ENCODE measurements at places on chromosomes 1 and 21.

GRCh38 chr1:113128116-113128515 lies 55.1 kb downstream of the LRIG2 start:
- no peak for DNase-seq

DNA sequence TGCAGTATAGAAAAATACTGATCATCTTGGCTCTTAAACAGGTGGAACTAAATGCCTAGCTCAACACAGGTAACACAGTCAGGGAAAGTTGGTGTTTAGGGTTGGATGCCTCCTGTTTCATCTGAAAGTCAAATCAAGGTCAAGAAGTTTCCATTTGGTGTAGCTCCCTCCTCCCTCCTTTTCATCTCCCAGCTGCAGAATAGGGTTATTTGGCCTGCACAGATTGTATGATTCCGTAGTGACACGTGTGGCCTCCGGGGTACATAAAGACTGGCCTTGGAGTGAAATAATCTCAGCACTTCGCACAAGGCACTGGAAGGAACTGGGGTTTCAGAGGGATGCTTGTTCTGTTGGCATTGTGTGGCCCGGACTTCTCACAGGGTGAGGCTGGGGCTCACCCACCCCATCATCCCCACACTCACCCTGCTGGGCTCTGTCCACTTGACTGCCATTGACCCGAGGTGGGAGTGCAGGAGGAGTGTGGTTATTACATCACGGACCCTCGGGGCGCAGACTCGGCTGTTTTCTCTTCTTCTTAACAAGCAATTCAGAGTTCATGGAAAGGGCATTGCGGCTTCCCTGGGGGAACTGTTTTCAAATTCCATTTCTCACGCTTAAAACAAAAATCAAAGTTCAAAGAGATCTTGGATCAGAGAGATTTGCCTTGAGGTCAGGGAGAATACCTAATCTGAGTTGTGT lies 18.4 kb downstream of the IGSF5 start:
- no peak for DNase-seq

DNA sequence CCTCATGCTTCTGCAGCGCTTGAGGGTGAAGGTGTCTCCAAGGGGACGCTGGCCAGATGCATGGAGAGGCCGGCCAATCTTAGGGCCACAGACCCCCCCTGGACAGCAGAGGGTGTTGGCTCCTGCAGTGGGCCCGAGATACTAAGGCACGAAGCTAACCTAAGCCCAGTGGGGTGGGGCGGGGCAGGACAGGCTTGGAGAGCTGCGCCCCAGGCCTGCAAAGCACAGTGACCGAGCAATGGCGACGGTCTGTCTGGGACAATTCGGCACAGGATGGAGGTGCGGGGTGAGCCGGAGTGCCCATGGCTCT lies 1.3 kb downstream of the FNDC10 start:
- no peak for DNase-seq

- DNase-seq = no peak
Observed at GRCh38 chr1:66353257-66353656, 180.7 kb upstream of the SGIP1 start.

GRCh38 chr21:35529171-35529863 lies 480.2 kb upstream of the RUNX1 start:
- DNase-seq = peak; percentile 36
